ENCODE measurements at places on chromosomes 7 and 10.
A peak's percentile ranks its signal among the peaks of the same experiment; 100 is the strongest.

DNA sequence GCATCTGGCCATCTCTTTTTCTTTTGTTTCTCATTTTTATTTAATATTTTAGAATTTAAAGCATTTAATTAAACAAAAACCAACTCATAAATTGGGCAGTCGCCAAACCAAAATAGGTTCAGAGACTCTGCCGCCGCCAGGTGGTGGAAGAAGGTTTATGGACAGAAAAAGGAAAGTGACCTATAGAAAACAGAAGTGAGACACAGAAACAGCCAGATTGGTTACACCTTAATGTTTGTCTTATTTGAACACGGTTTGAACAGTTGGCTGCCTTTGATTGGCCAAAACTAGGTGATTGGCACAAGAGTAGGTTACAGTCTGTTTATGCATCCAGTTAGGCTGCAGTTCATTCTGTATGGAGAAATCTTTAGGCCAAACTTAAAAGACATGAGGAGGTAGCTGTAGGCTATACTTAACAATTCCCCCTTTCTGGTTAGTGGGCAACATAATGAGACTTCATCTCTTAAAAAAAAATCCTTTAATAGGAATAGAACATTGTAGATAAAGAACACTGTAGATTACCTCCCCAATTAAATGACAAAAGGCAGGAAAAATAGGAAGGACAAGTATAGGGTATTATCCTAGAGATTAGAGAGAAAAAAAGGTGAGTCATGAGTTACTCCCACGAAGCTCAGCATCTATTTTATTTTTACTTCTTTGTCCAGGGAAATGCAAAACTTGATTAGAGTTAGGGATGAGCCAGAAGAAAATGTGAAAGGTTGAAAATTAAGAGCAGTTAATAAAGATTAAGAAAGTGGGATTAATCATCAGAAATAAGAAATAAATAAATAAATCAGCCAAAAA lies 23.9 kb upstream of the CYCS start:
- no peak for DNase-seq

DNA sequence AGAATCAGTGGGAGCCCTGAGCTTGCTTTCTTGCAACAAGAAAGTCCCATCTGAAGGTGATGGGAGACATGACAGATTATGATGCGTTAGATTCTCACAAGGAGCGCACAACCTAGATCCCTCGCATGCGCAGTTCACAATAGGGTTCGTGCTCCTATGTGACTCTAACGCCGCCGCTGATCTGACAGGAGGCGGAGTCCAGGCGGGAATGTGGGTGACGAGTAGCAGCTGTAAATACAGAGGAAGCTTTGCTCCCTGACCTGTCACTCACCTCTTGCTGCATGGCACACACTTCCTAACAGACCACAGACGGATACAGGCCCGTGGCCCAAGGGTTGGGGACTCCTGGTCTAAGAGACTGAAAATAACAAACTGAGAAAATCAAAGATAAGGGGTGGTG lies 1163.4 kb upstream of the AUTS2 start:
- DNase-seq: no peak

- no peak for DNase-seq
Measured at GRCh38 chr7:148868378-148868674, 15.8 kb downstream of the EZH2 start.

DNA sequence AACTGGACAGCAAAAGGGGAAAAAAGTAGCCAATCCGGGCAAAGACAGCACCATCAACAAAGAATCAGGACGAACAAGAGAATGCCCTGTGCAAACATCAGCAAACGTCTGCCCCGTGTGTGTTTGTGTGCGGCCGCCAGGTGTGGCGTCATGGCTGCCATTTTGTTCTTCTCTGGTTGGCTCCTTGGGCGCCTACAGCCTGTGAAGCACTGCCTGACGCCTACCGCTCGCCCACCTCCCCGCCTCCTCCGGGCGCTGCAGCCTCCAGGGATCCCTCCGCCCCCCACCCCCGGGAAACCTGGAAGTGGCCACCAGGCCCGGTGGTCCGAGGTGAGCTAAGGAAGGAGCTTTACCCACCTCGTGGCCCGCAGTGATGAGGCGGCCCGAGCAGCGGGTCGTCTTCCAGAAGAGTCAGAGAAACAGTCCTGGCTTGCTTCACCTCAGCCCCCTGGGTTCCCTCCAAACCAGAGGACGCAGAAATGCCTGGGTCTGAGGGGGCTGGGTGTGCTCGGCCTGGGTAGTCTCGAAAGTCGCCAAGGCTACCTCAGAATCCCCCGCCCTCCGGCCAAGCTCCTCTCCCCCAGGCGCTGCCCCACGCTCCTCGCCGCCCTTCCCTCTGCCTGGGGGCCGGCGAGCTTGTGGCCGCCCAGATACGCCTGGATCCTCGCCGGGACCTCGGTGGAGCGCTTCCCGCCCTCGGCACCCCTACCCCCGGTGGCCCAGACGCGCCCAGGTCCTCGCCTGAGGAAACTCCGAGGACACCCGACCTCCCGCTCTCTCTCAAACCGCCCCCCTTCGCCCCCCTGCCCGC lies 61.8 kb upstream of the IL6 start:
- no peak for DNase-seq

GRCh38 chr10:53223851-53224250 lies 451.3 kb upstream of the MBL2 start:
- no peak for DNase-seq

DNA sequence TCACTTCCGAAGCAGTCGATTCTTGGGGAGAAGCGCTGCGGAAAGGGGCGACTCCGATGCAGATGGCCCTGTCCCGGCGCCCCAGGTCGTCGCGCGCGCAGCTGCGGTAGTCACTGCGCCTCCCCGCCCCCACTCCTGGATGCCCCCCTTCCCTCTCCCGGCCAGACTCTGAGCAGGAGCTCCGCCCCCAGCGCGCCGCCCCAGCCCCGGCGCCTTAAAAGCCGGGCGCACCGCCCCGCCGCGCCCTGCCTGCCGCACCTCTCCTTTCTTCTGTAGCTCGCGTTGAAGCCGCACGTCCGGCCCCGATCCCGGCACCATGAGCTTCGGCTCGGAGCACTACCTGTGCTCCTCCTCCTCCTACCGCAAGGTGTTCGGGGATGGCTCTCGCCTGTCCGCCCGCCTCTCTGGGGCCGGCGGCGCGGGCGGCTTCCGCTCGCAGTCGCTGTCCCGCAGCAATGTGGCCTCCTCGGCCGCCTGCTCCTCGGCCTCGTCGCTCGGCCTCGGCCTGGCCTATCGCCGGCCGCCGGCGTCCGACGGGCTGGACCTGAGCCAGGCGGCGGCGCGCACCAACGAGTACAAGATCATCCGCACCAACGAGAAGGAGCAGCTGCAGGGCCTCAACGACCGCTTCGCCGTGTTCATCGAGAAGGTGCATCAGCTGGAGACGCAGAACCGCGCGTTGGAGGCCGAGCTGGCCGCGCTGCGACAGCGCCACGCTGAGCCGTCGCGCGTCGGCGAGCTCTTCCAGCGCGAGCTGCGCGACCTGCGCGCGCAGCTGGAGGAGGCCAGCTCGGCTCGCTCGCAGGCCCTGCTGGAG lies at the start of gene INA:
INA (plus strand) TSS at position 243 of the 817 bp plus-strand sequence; CDS start at position 317, 74 bp downstream.
- DNase-seq: no peak

GRCh38 chr10:67853512-67853911 lies 15.5 kb upstream of the DNAJC12 start:
- no peak for DNase-seq

DNA sequence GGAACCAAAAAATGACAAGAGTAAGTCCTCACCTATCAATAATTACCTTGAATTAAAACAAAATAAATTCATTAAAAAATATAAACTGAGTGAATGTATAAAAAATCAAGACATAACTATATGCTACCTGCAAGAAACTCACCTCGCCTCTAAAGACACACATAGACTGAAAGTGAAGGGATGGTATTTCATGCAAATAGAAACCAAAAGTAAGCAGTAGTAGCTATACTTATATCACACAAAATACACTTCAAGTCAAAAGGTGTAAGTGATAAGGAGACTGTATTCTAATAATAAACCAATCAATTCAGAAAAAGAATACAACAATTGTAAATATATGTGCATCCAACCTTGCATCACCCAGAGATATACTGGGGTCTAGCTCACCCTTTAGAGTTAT lies 332.6 kb downstream of the SH2D4B start:
- DNase-seq: no peak

- DNase-seq: no peak
Measured at GRCh38 chr7:33870120-33870519, 35.2 kb upstream of the BMPER start.

DNA sequence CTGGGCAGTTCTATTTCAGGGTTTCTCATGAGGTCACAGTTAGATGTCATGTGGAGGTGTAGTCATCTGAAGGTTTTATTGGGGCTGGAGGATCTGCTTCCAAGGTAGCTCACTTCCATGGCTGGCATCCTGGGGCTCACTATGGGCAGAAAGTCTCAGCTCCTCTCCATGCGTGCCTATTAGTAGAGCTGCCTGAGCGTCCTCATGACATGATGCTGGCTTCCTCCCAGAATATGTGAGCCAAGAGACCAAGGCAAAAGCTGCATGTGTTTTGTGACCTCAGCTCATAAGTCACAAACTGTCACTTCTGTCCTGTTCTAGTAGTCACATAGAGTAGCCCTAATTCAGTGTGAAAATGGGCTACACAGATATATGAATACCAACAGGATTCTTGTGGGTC lies 524.4 kb downstream of the SUGCT start:
- DNase-seq: no peak

GRCh38 chr10:129614341-129614740 lies 147.3 kb downstream of the MGMT start:
- no peak for DNase-seq

GRCh38 chr7:106155027-106155426 lies 42.9 kb upstream of the SYPL1 start:
- DNase-seq: no peak

GRCh38 chr10:34081948-34082347 lies 733.1 kb downstream of the PARD3 start:
- no peak for DNase-seq

DNA sequence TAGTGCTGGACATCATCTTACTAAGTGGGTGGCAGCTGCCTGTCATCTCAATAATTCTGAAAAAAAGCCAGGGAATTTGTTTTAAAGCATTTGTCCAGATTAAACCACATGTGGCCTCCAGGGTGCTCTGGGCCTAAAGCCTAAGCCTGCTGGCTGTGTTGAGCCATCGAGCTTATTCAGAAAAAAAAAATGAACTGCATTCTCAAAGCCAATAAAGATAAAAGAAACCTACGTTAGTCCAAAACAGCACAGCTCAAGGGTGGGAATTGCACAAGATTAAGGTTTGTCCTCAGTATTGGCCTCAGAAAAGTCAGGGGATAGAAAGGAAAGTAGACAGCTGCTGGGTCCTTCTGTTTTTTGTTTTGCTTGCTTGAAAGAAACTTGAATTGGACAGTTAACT lies 22.6 kb upstream of the PRTFDC1 start:
- DNase-seq: no peak

DNA sequence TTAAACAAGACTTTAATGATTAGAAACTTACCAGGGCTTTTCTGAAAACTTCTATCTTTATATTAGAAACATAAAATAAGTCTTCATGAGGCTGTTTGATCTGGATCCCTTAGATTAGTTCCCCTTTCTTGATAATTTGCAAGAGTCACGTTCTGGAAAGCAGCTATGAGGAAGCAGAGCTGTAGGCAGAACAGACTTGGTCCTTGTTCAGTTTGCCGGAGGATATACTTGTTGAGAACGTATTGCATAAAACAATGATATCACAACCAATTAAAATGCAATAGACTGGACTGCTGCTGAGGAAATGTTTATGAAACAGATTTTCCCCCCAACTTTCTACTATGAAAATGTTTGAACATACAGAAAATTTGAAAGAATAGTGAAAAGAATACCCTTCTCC lies 2.8 kb downstream of the SAMD9L start:
- DNase-seq: no peak

DNA sequence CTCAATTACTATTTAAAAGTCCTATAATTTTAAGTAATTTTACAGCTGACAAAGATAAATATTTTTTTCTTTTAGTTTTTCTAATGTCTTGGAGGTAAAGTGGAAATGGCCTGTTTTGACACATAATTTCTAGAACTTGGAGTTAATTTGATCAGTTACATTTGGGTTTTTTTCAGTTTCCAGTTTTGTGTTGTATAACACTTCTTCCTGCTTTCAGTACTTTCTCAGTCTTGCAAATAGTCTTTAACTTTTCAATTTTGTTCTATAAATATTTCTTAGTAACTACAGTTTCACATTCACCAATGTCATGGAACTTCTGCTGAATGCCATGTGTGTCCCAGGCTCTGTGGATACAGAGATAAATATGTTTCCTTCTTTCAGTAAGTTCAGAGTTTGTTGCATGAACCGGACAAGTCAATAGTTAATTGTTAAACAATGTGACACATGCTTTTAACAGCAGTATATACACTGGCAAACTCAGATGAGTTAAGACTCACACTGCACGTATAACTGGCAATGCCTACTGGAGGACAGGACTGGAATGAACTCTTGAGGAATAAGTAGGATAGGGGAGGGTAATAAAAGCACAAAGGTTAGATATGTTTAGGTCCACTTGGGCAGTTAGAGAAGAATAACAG lies 4.6 kb downstream of the SHOC2 start:
- DNase-seq: no peak

DNA sequence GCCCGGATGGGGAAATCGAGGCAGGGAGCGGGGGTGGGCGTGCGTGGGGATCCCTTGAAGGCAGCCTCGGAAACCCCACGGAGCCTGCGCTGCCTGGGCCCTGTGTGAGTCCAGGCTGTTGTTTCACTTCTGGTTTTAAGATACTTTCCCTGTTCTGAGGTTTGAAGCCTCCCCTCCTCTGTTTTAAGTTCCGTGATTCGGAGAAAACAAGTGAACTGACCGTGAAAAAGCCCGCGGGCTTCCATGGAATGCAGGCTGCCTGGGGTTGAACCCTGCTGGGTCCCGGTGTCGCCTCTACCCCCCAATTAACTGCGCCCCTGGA lies 401 bp downstream of the LRRC27 start:
- no peak for DNase-seq

- no peak for DNase-seq
Measured at GRCh38 chr10:71912431-71912830, 51.8 kb upstream of the CHST3 start.

GRCh38 chr7:111229916-111230315 lies 139.0 kb downstream of the LRRN3 start:
- no peak for DNase-seq

DNA sequence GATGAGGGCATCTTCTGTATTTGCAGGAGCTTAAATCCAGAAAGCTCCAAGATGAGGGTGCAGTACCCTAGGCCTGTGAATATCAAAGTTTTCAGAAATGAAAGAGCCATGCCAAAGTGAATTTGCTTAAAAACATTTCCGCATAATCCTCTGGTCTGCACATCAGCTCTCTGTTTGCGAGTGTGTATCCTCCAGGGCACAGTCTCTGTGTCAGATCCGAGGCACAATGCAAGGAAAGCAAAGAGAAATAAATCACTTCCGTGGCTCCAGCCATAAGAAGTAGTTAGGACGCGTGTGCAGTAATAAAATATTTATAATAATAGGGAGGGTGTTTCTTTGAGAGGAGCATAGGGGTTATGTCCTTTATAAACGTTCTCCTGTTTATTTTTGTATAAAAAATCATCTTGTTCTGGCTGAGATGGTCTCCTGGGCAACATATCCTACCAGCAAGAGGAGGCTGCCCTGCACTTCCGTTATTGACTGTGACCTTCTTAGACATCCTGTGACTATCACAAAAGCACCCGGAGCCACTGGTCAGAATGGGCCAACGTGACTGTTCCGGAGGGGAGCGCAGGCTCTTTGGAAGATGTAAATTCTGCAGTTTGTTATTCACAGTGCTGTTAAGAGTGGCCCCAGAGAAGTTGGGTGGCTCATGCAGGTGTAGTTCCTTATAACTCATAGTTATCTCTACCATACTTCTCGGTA lies 667.6 kb upstream of the FOXK1 start:
- no peak for DNase-seq

- DNase-seq: peak; percentile 37
Measured at GRCh38 chr10:132397036-132397541, at the start of gene PWWP2B. Gene PWWP2B, plus strand, starts transcription at chr10:132397200. Its CDS starts 27 bp downstream, at chr10:132397227.
